SK-N-SH (cell line): ENCODE measurements at places on chromosomes 3 and 15. TPM values are rescaled to one million over a fixed set of nuclear protein-coding genes. Genes with fewer than 3 reads are reported as not detected.
A peak's percentile ranks its signal among the peaks of the same experiment; 100 is the strongest.

DNA sequence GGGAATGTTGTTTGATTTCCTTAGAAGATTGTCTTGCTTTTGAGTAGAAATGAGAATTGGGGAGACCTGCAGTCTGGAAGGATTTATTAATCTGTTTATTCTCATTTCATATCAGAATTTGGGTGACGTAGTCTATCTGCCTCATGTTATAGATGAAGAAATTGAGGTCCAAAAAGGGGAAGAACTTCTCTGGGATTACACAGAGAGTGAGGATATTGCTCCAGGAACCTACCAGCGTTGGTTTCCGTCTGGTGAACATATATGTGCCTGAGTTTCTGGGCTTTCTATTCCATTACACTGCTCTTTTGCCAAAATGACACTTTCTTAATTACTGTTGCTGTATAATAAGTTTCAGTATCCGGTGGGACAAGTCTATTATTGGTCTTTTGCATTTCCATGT, 51.8 kb downstream of the CTDSPL start:
- no peak for DNase-seq
- H3K4me1 ChIP-seq = peaks cover 5% of the 10 kb centered on the region; the same call in 1 of the 2 replicates
- no peak overlapping the region for H3K4me3 ChIP-seq

- DNase-seq = peak; percentile 89
- H3K4me1 ChIP-seq = peaks cover 18% of the 10 kb centered on the region; the same call in 1 of the 2 replicates
- H3K4me3 ChIP-seq = no peak overlapping the region
- no peaks in the 10 kb centered on the region; the same call in 1 of the 2 replicates for H3K27me3 ChIP-seq
- no peak overlapping the region for H3K27ac ChIP-seq
These were observed 8.2 kb upstream of the GRIP2 start for GRCh38 chr3:14548321-14548729.

Gene CLDN16
- polyA plus RNA-seq = 0.02 TPM in 2 replicates

- H3K4me1 ChIP-seq = peaks cover 6% of the 10 kb centered on the region; the same call in 1 of the 2 replicates
- no peak overlapping the region for H3K4me3 ChIP-seq
- no peaks in the 10 kb centered on the region for H3K27me3 ChIP-seq
- H3K27ac ChIP-seq = no peak overlapping the region
These were observed 4.1 kb upstream of the GPD1L start for GRCh38 chr3:32102289-32102688.

Gene PRSS50
- not detected in 2 replicates for polyA plus RNA-seq
